Activated CD4-positive, alpha-beta T cell treated with anti-CD3 and anti-CD28 coated beads for 36 hours (primary cell): ENCODE measurements at places on chromosomes 12 and 14. TPM values are rescaled to one million over a fixed set of nuclear protein-coding genes. Genes with fewer than 3 reads are reported as not detected.
A peak's percentile ranks its signal among the peaks of the same experiment; 100 is the strongest.

LRTM2 gene
- not detected for total RNA-seq

DNA sequence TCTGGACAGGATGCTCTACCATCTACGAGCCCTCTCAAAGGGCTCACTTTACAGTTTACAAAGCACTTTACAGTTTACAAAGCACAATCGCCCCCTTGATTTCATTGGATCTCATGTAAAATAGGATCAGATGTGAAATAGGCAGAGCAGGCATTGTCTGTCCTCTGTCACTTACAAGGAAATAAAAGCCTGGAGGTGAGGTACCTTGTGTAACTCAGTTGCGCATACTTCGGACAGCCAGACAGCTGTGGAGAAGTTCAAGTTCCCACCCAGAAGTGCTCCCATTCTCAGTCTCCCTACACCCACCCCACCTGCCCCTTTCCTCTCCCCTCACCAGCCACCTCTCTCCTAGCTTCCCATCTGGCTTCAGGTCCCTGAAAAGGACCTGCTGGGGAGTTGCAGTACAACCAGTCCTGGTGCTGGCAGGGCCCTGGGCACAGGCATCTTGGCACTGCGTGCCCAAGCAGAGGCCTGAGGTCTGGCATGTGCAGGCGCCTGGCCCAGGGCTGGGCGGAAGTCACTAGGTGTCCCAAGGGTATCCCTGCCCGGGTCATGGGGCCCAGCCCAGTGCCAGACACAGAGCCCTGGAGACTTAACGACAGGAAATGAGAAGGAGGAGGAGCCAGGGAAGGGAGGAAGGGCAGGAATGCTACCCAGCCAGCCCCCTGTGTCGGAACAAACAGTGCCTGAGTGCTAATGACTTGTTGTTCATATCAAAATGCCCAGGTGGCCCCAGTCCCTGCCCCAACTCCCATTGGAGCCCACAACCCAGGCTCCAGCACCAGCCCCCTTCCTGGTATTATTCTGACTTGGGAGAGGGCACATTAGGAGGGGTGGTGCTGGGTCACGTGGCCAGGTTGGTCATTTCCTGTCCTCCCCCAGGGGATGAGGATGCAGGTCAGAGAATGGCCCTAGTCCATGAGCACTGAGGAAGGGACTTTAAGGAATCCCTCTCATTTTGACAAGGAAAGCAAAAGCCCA is 5.4 kb downstream of the RAPGEF3 start:
- no peak for DNase-seq

PKP2 gene
- 0.11 TPM for total RNA-seq

OR4K15 gene
- not detected for total RNA-seq

SLCO1A2 gene
- not detected for total RNA-seq

DNA sequence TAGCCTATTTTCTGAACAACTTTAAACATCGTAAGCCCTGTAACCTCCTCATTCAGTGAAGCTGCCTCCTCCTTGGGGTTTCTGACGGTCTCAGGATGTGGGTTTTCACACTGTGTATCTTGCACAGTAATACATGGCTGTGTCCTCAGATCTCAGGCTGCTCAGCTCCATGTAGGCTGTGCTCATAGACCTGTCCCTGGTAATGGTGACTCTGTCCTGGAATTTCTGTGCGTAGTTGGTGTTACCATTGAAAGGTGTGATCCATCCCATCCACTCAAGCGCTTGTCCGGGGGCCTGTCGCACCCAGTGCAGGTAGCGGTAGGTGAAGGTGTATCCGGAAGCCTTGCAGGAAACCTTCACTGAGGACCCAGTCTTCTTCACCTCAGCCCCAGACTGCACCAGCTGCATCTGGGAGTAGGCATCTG is 980.5 kb downstream of the TMEM121 start:
- DNase-seq = peak; percentile 76

DNA sequence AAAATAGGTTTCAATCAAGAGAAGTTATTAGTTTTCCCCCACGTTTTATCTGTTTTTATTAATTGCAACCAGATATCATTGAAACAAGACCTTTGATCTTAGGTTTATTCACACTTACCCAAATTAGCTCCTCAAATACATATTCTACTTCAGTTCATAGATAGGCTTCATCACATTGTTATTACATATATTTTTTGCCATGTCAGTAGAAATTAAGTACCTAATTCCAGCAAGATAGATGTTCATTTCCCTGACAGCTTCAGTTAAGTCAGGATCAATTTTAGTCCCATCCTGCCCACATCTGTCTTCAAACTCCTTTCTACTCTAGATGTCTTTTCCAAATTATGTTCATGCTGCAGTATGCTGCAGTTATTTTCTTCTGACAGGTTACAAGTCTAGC is 388.8 kb downstream of the TMTC2 start:
- no peak for DNase-seq

HNRNPC gene
- 1,665 TPM for total RNA-seq

COL2A1 gene
- 0.05 TPM for total RNA-seq

DAO gene
- not detected for total RNA-seq

RND1 gene
- total RNA-seq = 3.3 TPM

- no peak for DNase-seq
Measured at GRCh38 chr12:46183112-46183511, 85.7 kb downstream of the SLC38A1 start.

- no peak for DNase-seq
Measured at GRCh38 chr12:84814664-84815245, 97.8 kb downstream of the SLC6A15 start.

DNA sequence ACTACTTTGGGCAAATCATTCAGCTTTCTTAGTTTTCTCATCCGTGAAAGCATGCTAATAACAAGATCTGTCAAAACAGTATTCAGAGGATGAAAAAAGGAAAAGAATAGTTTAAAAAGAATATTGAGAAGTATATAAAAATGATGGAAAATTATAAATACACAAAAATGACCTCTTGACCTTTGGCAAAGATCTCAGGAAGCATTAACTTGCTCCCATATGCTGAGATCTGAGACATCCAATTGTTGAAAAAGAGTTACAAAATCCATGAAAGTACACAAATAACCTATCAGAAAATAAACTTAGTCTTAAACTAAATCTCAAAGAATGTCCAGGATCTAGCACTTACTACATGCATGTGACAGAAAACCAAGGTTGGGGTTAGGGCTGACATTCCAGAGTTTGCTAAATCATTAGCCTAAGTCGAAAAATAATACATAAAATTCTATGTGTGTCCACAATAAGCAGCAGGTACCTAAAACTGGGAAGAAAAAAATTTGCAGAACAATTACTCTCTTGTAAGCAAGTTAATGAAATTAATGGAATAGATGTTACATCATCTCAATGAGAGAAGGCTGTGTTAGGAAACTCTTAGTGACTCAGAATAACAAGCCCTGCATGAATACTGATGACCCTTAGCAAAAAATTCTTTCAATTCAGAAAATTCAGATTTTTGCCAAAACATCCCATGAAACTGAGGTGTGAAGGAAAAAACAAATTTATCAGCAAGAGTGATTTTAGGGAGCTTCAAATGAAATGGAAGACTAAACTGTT is 3.4 kb downstream of the PAH start:
- DNase-seq = no peak

DNA sequence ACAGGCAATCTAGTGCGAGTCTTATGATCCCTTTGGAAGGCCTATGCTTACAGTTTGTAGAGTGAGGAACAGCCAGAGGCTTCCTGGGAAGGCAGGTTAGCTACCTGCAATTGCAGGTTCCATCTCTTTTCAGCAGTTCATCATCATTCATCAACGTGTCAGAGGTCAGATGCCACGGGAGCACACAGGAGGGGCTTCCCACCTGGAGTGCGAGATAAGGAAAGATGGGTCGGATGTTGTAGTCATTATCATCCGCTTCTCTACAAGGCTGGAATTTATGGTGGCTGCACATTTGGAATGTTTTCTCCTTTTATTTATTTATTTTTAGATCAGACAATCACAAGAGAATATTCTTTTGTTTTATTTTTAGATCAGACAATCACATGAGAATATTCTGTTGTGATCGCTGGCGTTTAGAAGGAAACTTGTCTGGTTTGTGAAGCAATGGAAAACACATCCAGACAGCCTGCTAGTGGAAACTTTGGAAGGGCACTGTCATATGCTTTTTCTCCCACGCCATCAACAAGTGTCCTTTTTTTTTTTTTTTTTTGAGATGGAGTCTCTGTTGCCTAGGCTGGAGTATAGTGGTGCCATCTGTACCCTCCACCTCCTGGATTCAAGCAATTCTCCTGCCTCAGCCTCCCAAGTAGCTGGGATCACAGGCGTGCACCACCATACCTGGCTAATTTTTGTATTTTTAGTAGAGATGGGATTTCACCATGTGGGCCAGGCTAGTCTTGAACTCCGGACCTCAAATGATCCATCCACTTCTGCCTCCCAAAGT is 1.9 kb upstream of the BICD1 start:
- no peak for DNase-seq

SYNDIG1L gene
- total RNA-seq = not detected
